HT-29 (cell line): ENCODE measurements at places on chromosomes 1 and 21.

DNA sequence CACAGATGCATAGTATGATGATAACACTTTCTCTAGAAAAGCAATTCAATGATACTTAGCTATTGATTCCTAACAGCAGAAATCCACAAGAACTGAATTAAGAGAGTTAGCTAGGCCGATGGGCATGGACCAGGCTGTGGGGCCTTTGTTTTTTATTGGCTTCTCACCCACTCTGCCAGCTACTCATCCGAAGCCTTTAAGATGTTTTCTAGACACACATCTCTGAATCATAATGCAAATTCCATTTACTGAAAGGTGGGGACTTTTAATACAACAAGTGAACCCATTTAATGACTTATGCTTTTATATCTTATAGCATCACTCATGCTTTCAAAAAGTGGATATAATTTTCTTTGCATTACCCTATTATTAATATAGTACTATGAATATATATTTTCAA, 170.2 kb downstream of the RUNX1 start:
- peak; percentile 42 for DNase-seq

DNA sequence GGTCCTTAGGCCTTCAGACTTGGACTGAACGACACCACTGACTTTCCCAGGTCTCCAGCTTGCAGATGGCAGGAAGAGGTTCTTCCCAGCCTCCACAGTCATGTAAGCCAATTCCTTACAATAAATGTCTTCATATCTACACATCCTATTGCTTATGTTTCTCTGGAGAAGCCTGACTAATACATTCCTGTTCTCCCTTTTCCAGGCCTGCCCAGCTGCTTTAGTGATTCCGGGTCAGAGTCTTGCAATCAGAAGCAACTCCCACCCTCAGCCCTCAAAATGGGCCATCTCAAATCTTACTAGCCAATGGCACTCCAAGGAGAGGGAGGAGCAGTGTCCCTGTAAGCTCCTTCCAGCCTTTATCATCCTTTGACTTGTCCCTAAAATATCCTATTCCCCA, 16.4 kb upstream of the CPT2 start:
- DNase-seq = no peak

- no peak for DNase-seq
These were observed 16.1 kb downstream of the HMGCS2 start for GRCh38 chr1:119752592-119752991.

DNA sequence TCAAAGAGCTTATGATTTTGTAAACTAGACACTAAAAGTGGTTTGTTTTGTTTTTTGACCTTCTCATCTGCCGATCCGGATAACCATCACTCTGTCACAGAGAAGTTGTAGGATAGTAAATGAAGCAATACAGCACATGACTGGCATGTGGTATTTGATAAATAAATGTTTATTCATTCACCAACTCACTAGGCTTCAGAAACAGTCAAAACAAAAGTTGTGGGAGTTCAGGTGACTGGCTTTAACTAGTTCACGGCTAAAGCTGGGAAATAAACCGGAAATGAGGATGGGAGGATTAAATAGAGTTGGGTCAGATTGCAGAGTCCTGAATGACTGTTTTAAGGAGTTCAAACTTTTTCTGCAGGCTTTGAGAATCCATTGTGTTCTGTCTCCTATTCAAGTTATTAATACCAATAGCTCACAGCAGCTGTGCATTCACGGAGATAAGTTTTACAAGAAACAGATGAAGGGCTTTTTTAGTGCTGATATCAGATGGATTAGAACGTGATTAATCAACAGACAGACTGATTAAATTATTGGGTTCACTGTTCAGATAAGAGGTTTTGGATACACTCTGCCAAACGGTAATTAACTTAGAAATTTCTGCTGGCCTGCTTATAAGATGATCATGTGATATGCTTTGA, 463.3 kb downstream of the DPYD start:
- no peak for DNase-seq

GRCh38 chr1:185409763-185410528, 92.9 kb upstream of the IVNS1ABP start:
- no peak for DNase-seq

DNA sequence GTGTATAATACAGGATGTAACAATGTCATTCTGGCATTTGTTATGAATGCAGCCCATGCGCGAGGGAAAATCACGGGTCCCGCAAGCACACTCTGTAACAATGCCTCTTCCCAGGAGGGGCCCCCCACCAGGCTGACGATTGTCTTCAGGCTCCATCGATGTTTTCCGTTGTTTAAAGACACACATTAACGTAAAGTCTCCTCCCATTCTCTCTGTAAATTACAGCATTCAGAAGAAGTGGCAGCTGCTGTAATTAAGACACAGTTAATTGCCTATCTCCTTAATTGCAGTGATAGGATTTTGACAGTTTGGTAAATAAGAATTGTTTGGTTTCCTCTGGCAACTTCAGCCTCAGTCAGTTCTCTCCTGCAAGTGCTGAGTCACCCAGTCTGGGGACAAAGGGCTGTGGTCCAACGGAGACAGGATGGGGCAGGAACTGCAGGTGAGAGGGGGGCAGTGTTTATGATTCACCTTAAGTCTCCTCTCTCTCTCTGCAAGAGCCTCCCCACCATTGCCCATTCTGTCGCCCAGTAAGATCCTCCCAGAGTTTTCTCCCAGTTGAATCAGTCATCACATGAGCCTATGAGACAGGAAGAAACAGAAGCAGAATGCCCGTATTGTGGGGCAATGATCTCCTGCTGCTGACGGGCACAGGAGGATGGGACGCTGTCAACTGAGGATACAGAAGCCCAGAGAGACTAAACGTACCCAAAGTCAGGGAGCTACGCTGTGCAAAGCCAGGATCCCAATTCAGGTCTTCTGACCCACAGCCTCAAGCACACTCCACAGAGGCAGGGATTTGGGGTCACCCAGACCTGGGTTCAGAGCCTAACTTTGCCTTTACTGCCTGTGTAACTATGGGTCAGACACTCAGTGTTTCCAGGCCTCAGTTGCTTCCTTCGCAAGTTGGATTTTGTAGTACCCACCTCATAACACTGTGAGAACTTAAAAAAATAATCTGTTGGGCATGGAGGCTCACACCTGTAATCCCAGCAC, 110.0 kb downstream of the ADSS2 start:
- peak; percentile 69 for DNase-seq

- no peak for DNase-seq
These were observed 37.2 kb downstream of the TRIM33 start for GRCh38 chr1:114473796-114474195.

DNA sequence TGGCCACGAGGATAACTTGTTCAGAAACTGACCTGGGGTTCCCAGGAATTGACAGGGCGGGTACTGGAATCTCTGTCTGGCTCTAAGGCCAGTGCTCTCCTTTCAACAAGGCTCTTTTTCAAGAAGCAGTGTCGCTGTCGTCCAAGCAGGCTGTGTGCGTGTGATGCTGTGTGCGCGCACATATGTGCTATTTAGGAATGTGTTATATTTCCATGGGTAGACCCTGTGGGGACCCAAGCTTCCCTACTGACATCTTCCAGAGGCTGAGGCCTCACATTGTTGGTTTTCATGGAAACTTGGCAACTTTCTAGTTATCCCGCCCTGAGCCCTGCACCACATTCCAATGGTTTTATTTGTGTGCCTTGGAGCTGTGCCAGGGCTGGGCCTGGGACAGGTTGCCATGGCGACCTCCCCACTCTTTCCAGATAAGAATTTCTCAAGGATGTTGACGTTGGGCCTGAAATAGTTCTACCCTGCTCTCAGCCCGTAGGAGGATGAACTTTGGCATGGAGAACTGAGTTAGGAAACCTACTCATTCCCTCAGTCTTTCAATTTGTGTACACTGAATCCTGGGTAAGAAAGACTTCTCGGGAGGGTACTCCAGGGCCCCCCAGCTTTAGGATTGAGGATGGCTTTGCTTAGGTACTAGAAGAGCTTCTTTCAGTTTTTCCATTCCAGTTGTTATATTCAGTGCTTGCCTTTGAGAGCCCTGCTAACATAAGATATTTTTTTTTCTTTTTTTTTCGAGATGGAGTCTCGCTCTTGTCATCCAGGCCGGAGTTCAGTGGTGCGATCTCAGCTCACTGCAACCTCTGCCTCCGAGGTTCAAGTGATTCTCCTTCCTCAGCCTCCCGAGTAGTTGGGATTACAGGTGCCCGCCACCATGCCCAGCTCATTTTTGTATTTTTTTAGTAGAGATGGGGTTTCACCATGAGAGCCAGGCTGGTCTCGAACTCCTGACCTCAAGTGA, 38.8 kb upstream of the SRSF10 start:
- peak; percentile 99 for DNase-seq

DNA sequence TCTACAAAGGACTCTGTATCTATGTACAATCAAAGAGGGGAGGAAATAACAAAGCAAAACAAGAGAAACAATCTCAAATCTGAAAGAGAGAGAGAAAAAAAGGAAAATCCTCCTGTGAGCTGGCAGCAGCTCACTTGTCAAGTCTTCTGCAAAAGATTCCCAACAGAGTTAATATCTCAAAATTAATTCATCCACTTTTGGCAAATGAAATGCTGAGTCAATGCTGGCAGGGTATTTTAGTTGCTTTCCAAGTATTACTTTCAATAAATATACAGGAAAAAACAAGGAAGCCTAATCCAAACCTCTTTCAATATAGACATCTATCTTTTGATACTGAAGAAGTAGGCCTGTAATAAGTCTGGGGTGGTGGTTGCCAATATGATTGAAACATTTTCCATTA, 613.9 kb upstream of the NEGR1 start:
- no peak for DNase-seq

GRCh38 chr1:245622332-245623014, 467.7 kb downstream of the KIF26B start:
- no peak for DNase-seq

DNA sequence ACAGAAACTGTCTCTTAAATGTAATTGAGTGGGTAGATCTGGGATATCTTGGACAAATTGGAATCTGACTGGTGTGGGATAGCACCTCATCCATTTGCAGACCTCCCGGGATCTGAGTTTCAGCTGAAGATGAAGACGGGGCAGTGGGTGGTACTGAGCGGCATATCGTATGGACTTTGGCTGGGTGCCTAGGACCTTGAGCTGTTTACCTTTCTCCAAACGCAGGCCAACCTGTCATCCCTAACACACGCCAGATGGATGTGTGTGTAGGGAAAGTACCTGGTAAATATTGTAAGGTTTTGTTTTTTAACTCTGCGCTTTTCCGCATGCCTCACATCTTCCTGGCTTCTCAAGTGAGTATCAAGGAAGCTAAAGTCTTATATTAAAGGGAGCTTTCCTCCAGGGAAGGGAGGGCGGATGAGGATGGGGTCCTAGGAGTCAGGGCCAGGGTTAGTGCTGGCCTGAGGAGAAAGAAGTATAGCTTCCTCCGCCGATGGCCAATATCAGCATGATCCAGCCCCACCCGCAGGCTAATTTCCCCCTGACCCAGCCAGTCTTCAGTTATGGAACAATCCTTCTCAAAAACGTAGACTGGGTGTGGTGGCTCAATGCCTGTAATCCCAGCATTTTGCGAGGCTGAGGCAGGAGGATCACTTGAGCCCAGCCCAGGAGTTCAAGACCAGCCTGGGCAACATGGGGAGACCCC, 26.2 kb downstream of the ATP8B2 start:
- no peak for DNase-seq

DNA sequence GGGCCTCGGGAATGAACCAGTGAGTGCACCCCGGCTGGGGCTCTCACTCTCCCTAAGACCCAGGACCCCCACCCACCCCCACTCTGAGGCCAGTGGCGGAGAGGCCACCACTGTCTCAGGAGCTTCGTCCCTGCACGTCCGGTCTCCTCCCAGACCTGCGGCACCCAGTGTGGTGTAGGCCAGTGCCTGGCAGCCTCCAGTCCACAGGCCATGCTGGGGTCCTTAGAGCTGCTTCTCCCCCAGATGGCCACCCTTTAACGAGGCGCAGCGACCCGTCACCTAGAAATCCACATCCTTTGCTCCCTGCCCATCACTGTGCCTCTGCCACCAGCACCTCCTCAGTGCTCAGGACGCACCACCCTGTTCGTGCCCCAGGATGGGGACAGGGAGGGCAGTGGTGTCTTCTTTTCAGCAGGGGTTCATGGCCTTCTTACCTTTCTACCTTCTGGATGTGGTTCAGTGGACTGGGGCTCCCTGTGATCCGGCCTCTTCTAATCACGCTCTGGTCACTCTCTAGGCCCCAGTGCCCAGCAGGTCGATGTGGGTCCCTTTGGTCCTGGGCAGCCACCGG, 131.9 kb upstream of the ARHGEF16 start:
- DNase-seq = no peak

GRCh38 chr1:52142220-52143183, 613 bp downstream of the ZFYVE9 start:
- peak; percentile 62 for DNase-seq

DNA sequence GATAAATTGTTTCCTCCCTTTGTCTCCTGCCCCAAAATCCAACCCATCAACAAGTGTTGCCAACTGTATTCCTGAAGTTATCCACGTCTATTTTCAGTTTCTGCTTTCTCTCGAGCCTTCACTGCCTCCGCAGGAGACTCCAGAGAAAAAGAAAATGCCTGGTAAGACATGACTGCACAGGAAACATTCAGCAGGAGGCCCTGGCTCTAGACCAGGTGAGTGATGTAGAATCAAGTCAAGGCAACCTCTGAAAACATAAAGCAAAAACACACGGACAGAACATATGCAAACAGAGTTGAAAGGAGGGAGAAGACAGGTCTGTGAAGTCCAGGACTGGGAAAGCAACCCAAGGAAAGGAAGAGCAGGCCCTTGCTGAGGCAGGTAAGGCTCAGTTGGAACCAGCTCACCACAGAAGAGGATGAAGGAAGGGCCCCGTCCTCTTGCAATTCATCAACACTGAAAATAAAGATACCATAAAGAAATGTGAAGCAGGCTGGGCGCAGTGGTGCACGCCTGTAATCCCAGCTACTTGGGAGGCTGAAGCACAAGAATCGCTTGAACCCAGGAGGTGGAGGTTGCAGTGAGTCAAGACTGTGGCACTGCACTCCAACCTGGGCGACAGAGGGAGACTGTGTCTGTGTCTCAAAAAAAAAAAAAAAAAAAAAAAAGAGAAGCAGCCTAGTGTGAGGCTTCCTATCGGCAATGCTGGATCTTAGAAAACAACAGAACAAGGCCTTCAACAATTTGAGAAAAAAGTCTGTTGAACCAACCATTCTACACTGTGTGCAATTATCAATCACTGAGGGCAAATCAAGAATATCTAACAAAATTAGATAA, 8.8 kb downstream of the NOL9 start:
- DNase-seq = no peak

DNA sequence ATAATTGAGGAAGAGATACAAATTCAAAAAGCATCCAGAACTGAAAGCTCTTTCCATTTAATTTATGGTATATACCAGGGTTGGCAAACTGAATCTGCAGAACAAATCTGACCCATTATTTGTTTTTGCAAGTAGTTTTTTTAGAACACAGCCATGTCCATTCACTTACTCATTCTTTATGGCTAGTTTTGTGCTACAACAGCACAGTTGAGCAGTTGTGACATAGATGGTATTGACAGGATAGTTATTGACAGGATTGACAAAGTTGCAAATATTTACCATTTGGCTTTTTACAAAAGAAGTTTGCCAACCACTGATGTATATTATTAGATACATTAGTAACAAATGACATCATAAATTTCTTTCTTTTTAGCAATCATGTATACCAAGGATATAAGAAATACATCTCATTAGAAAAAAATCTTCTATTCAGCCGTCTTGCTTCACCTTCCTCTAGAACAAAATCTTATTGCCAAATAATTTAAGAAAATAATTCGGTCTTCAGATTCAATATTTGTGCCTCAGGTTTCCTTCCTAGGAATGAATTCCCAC, 9.4 kb downstream of the ADAMTS1 start:
- DNase-seq = no peak
